ENCODE measurements at places on chromosomes 4 and X.

DNA sequence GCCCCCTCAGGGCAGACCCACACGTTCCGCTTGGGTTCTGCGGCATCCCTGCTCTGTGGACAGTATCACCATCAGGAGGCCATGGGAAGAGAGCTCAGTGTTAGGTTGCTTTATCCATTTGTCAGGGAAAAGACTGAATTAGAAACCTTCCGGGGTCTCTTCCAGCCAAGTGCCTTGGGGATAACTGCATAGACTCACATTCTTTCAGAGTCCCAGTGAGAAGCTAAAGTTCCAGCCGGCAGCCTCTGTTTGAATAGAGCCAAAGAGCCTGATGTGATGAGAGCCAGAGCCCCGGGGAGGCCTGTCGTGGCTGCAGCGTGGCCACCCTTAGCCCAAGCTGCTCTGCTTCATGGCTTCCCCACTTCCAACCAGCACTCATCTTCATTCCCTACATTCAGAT, 85.2 kb downstream of the FHDC1 start:
- DNase-seq: no peak

DNA sequence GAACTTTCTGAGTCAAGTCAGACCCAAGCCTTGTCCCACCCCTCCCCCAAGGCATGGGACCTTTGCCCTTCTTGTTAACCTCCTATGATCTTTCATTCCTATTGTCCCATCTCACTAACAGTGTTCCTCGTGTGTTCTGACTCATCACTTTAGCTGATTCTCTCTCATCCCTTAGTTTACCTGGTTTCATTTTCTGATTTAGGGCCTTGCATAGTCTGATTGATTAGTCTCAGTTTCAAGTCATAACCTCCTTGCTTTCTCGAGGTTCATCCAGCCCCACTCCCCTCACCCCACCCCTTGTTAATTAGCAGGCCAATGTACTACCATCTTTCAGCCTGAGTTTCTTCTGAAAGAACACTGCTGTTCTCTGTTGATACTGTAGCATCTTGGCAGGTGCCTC, 517.4 kb downstream of the RPA4 start:
- no peak for DNase-seq

GRCh38 chr4:89929425-89930159, 34.9 kb downstream of the MMRN1 start:
- DNase-seq: no peak

DNA sequence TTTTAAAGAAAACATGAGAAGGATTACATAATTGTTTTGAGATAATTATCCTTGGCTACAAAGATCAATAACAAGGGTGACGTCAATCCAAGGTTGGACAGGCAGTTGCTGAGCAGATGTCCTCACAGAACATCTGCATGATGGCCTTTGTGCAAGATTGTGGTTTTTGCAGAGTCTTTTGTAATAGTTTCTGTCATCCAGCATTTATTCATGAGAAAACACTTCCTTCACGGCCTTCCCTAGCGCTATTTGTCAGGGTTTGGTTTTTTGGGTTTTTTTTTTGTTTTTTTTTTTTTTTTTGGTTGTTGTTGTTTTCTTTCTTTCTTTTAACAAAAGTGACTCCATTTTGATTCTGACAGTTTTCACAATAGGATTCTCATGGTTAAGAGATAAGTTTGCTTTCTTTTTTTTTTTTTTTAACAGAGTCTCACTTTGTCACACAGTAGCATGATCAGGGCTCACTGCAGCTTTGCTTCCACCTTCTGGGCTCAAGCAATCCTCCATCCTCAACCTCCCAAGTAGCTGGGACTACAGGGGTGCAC, 31.5 kb upstream of the ELF2 start:
- DNase-seq: no peak

DNA sequence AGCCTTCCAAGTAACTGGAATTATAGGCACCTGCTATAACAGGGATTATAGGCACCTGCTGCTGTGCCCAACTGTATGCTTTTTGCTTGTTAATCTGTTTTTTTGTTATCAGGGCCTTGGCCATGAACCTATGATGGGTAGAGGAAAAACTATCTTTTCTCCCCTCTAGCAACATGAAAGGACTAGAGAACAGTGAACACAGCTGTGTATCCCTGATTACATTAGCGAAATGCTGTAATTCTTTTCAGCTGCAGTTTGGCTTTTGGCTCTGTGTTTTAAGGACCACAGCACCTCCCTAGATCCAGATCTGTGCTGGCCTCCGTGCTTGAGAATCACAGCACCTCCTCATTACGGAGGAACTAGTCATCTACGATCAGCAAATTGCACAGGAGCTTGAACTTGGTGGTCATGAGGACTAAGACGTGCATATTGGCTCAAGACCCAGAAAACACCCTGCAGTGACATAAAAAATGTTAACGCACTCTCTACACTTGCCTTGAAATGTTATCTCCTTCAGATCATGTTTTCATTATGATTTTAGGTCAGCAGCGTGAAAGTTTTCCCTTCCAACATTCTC, 57.7 kb upstream of the S100G start:
- DNase-seq: no peak

GRCh38 chr4:99219479-99219878, 433 bp upstream of the ADH6 start:
- DNase-seq: no peak

DNA sequence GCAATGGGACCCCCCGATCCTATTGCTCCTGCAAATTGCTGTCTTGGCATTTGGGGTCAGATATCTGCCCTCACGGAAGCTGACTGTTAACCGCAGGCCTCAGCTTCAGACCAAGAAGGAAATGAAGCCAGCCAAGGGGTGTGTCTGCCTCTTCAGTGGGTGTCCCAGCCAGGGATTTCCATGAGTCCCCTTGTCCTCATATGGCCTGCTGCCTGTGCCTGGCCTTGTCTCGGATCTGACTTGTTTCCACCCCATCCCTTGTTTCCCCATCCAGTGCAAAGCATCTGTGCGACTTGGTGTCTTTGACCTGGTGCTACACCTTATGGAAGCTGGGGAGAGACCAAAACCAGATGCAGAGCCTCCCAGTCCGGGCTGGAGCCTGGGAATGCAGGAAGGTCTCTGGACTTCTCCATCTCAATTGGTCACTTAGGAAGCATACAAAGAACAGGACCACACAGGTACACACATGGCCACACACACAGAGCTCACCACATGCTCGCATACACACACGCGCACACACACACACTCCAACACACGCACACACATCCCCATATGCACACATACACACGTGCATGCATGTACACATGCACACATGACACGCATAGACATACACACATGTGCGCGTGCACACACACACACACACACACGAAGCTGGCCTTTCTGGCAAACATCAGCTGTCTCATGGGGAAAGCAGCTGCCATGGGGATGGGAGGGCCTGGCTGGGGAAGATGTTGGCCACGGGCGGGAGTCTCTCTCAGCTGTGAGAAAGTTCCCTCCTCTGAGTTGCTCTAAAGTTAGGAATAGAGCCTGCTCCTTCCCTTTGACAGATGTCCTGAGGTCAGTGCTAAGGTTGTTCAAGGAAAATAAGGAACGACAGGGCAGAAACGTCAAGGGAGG, 65.5 kb downstream of the CRMP1 start:
- DNase-seq: no peak

DNA sequence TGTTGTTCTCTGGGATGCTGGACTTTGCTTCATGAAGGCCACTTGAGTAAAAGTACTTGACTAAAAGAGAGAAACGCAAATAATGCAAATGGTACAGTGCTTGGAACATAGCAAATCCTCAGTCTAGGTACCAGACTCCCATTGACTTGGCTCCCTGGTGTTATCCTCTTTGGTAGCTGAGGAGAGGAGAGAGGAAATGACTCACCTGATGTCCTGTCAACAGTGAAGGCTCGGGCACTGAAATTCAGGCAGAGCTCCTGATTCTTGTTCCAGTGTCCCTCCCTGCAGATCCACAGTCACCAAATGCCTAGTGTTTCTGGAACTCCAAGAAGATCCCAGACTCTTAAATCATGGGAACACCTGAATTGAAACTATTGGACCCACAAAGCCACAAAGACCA, 22.5 kb upstream of the TCEAL4 start:
- peak; percentile 24 for DNase-seq

- DNase-seq: no peak
Measured at GRCh38 chr4:86302830-86303229, 57.0 kb downstream of the MAPK10 start.

GRCh38 chr4:96739101-96739500, 899.2 kb downstream of the PDHA2 start:
- no peak for DNase-seq

DNA sequence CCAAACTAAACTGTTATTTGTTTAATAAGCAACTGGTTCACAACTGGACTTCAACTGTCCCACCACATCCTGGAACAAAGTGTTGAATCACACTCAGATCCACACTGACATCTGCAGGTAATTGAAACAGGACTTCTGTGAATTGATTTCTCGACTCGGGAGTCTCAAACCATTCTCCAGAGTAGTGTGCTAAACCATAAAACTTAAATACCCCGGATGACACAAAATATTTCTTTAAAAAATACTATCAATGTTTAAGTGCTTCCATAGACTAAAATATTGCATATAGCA, 95.4 kb upstream of the PLAC1 start:
- peak; percentile 8 for DNase-seq

DNA sequence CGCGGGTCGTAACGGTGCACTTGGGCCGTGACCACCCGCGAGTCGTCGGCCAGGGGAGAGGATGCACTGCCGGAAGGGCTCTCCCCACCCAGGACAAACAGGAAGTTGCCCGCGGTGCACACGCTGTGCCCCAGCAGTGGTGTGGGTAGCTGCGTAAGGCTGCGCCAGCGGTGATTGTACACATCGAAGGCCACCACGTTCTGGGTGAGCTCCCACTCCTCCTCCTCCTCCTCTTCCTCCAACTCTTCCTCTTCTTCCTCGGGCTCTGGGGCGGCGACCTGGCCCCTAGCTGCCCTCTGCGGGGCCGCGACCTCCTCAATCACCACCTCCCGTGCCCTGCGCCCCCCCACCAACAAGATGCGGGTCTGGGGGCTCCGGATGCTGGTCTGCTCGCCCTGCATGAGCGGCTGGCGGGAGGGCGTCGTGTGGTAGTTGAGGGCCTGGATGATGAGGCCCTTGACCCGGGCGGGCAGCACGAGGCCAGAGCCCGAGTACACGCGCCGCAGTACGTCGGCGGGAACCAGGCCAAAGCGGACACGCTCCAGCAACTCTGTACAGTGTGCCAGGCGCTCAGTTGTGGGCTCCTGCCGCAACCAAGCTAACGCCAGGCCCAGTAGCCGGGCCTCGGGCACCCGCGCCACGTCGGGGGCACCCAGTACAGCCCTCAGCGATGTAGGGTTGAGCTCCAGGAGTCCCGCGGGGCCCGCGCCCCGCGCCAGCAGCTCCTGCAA, 1.4 kb downstream of the KLHL34 start:
- no peak for DNase-seq

- DNase-seq: no peak
Measured at GRCh38 chrX:95145848-95146490, 1472.0 kb downstream of the FAM133A start.

DNA sequence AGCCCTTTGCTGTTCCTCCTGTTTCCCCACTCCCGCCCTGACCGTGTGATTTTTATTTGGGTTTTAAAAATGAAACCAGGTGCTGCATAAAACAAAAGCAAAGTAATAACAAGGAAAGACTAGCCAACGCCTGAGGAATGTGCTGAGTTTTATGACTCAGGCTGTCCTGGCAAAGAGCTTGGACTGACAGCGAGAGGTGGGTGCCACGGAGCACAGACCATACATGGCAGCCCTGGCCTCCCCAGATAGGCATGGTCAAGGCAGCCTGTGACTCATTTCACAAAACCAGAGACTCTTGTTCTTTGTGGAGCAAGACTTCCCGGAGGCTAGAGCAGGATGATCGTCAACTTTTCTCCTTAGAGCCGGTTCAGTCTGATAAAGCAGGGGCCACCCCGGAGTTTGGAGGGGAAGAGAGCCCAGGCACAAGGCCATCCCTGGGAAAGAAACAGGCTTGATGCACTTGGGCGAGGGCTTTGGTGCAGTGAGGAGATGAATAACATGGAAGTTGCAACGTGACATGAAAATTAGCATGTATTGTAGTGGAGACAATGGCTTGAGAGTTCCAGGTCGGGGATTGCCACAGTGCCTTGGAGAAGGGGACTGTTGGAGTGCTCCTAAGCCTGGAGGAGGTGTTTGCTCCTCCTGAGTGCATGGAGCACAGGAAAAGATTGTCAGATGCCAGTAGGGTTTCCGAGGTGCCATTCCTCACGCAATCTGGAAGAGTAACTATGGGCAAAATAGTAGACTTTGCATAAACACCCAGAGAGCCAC, 54.8 kb downstream of the C4orf51 start:
- peak; percentile 94 for DNase-seq

DNA sequence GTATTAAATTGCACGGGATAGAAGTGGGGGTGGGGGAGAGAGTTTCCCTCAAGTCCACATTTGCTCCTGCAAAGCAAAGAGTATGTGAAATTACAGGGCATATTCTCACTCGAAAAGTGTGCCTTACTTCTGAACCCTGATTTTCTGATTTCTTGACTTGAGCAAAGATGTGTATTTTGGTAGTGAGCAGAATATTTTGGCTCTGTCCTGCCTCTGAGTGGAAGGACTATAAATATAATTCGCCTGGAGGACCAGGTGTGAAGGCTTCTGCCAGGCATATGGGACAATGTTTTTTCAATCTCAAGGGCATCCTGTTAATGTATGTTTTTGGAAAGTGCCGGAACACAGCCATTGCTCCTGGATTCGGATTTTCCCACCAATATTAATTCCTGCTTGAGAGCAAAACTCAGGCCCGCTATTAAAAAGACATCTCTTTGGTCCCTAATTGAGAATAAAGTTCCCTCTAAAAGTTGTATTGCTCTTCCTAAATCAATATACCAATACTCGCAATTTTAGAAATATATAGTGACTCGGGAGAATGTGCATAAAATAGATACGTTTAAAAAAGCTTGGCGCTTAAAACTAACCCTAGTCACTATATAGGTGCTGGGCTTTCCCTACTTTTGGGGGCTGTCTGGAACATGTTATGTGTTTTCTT, 15.3 kb upstream of the PITX2 start:
- DNase-seq: no peak

DNA sequence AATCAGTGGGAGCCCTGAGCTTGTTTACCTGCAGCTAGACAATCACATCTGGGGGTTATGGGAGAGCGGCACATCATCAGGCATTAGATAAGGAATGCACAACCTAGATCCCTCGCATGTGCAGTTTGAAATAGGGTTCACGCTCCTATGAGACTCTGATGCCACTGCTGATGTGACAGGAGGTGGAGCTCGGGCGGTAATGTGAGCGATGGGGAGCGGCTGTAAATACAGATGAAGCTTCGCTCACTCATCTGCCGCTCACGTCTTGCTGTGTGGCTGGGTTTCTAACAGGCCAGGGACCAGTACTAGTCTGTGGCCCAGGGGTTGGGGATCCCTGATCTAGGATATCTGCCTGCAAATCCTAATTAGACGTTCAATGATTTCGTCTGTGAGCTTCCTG, 90.3 kb downstream of the CRMP1 start:
- no peak for DNase-seq

- no peak for DNase-seq
Measured at GRCh38 chr4:162921178-162921785, 245.4 kb downstream of the NAF1 start.

GRCh38 chr4:114537352-114537751, 61.3 kb upstream of the UGT8 start:
- no peak for DNase-seq

DNA sequence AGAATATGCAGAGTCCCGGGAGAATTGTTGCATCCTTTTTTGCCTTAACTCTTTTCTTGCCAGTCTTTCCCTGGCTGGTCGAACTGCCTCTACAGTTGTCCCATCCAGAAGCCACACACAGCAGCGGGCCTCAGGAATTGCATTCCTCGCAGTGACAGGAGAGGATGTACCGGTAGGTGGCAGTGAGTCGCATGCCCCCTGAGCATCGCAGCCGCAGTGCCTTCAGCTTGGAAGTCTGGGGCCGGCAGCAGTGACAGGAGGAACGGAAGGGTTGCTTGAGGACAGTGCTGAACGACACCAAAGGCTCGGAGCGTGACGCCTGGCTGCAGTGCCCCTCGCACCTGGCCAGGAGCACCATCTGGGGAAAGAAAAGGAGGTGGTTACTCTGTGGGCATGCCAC, 23.5 kb downstream of the NDP start:
- no peak for DNase-seq
